Stimulated activated CD4-positive, alpha-beta T cell treated with anti-CD3 and anti-CD28 coated beads, Interleukin-1b, Interleukin-23, amount 100 ng/mL, for 4 hours (primary cell): ENCODE measurements at places on chromosomes 7 and 10.

- DNase-seq = peak; percentile 59
Observed at GRCh38 chr10:97037365-97038361, 148.1 kb downstream of the SLIT1 start.

GRCh38 chr7:127803626-127804025, 151.6 kb downstream of the SND1 start:
- no peak for DNase-seq

GRCh38 chr7:23350466-23350865, 51.3 kb downstream of the MALSU1 start:
- no peak for DNase-seq

- no peak for DNase-seq
Observed at GRCh38 chr7:80827239-80827633, 91.6 kb downstream of the SEMA3C start.

- no peak for DNase-seq
Observed at GRCh38 chr7:91055219-91055618, 209.0 kb upstream of the FZD1 start.

DNA sequence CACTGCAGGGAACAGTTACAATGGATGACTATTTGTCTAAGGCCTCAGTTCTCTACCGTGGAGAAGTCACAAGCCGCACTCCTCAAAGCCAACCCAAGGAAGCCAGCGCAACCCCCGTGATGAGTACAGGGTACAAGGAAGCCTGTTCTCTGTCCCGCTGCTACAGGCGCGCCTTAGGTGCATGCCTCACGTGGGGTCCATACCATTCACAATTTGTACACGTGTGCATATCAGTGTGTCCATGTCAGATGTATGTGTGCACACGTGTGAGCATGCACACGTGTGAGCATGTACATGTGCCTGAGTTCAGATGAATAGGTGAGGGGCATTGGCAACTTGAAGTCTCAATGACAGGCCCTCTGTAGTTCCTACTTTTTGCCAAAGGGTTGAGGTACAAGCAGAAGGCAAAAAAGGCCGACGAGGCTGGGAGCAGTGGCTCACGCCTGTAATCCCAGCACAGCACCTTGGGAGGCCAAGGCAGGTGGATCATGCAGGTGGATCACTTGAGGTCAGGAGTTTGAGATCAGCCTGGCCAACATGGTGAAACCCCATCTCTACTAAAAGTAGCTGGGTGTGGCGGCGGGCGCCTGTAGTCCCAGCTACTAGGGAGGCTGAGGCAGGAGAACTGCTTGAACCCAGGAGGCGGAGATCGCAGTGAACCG, 62.8 kb downstream of the CTBP2 start:
- DNase-seq = no peak

- no peak for DNase-seq
Observed at GRCh38 chr10:10598297-10598696, 419.4 kb upstream of the CELF2 start.

- no peak for DNase-seq
Observed at GRCh38 chr10:133139551-133140065, 20.4 kb upstream of the KNDC1 start.

GRCh38 chr10:23610626-23611307, 171.9 kb downstream of the OTUD1 start:
- no peak for DNase-seq

DNA sequence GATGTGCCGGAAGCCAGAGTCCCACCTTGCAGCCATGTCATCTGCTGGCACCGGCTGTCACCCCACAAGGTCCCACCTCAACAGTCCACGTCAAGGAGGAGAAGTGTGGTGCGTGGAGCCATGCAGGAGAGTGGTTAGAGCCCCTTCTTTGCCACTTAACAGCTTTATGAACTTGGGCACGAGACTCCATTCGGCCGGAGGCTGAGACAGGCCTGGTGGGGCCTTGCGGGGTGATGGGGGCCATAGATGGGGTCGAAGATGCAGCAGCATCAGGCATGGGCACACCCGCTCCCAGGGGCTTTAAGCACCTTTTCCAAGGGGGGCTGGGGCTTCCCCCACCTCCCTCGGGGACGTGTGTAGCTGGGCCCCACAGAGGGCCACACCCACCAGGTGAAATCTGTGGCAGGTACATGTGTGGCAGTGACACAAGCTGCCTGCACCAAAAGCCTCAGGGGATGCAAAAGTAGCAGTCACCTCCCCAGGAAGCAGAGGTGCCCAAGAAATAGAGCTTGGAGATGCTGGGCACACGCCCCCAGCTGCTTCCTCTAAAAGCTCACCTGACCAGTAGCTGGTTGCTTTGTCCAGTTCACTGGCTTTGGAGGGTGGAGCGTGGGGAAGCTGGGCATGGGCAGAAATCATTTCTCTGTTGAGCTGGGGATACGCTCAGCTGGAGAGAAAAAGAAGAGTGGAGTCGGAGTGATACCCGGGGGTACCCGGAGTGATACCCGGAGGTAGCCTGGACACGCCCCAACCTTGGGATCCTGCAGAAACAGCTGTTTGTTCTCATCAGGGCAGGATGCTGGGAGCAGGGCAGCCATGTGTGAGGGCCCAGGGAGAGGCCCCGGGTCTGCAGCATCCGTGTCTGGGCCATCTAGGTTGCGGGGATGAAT, 199.8 kb downstream of the EBF3 start:
- DNase-seq = no peak

DNA sequence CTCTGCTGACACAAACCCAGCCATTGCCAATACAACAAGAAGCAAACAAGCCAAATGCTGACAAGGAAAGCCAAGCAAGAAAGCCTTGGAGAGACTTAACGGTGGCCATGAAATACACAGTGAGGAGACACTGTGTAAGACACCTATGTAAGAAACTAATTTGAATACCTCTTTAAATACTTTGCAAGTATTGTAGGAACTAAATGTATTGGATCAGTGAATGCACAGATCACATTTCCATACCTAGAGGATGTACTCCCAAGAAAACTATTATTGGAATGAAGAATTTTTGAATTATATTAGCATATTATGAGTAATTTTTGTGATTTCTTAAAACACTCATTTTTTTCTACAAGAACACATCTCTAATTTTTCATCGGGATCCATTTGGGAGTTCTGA, 34.0 kb downstream of the ETV1 start:
- DNase-seq = no peak

DNA sequence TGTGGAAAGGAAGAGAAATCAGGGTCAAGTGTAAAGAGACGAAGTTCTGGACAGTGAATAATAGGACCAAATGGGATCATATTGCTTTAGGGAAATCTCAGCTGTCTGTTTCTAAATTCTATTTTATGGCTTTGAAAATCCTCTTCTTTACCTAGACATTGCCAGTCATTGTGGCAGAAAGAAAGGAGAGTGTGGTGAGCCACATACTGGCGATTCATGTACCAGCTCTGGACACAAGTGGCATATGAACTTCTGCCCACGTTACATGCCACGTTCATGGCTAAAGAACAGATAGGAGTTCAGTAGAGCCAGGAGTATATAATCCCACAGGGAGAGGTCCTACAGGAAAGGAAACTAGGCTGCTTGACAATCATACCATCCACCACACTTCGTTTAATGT, 28.0 kb downstream of the STARD3NL start:
- no peak for DNase-seq

- no peak for DNase-seq
Observed at GRCh38 chr10:119029613-119030420, at the start of gene NANOS1. TSS of gene NANOS1 (plus strand) at chr10:119029714. CDS start at chr10:119029802, 88 bp downstream.

DNA sequence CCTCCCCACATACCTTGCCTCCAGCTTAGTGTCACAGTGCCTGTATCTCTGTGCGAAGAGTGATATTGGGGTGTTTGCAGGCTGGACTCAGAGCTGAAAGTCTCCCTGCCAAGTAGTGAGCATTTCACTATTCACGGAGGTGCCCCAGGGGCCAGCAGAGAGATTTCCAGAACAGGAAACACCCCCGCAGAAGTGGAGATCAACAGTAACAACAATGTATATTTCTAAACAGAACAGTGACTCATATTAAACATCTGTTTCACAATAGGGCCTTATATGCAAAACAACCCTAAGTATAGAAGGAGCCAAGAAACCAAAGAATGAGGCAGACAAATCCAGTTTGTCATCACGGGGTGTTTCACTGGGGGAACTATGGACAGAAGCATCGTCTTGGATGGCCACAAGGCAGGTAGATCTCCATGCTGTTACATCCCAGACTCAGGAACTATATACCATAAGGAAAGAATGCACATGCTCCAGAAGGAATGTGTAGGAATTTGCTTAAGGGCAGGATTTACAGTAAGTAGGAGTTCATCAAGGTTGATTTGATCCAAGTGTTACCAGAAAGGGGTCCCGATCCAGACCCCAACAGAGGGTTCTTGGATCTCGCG, 29.3 kb upstream of the CCL24 start:
- DNase-seq = peak; percentile 22

DNA sequence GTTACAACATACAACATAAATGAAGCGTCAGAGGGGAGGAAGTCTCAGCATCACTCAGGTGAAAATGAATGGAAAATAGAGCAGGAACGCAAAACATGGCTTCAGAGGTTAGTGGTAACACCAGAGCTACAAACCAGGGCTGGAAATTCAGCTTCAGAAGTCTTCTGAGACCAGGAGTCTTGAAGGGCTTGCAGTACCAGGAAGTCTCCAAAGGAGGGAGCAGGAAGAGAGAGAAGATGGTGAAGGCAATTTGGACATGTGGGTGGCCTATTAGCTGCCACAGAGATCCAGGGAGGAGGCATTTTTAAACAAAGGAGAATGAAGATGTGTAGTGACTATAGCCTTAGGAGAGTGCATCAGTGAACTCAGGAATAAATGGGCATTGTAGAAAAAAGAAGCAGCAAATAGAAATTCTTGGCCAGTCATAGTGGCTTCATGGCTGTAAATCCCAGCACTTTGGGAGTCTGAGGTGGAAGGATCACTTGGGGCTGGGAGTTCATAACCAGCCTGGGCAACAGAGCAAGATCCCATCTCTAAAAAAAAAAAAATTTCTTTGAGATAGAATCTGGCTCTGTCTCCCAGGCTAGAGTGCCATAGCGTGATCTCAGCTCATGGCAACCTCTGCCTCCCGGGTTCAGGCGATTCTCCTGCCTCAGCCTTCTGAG, 9.3 kb upstream of the TET1 start:
- DNase-seq = no peak

DNA sequence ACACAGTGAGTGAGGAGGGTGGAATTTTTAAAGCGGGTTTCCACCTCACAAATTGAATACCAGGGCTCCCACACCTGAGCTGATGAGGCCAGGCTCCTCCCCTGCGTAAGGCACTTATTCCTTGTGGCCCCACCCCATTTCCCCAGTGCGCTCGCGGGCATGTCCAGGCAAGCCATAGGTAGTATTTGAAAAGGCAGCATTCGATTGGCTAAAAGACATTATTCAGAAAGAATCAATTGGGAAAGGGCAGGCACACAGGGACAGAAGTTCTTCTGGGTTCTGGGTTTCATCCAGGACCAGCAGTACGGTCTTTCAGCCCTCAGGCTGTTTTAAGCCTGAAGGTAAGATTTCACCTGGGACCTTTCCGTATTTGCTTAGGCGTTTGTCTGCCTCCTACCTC, 222.3 kb downstream of the BBS9 start:
- DNase-seq = no peak

GRCh38 chr10:104020020-104020419, 53.1 kb downstream of the SLK start:
- no peak for DNase-seq

GRCh38 chr10:72291019-72291532, 17.4 kb downstream of the DDIT4 start:
- DNase-seq = no peak

GRCh38 chr7:115965796-115966475, 64.6 kb downstream of the TFEC start:
- no peak for DNase-seq

DNA sequence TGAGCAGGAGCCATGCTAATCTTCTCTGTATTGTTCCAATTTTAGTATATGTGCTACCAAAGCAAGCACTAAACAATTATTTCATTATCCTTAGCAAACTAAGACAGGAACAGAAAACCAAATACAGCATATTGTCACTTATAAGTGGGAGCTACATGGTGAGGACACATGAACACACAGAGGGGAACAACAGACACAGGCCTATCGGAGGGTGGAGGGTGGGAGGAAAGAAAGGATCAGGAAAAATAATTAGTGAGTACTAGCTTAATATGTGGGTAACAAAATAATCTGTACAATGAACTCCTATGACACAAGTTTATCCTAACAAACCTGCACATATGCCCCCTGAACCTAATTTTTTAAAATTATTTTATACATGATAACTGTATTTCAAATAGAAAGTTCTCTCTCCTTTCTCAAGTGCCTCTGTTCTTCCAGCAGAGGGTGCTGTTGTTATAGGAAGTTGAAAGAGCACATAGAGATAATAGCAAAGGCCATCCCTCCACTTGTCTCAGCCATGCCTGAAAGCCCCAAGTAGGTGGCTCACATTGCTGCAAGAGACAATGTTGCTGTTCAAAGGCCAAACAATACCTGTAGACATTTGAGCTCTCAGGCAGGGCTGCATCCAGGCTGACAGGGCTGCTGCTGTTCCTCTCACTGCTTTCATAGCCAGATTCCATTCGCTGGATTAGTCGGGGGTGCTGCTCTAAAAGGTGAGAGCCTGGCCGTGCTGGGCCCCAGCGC, 33.4 kb upstream of the PPP3CB start:
- DNase-seq = peak; percentile 34

DNA sequence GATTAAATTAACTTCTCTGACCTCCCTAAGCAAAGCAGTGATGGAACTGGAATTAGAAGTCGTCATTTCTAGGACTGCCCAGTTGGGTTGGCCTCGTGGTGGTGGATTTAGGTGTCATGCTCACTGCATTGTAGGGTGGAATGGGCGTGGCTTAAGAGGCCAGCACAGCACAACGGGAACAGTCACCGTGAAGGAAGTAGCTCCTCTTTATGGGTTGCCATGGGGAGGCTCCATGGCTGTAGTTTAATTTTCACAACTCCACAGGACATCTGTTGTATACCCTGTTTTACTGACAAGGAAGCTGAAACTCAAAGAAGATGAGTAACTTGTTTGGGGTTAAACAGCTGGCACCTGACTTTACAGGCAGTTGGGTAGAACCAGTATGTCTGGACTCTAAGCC, 208.3 kb downstream of the CELF2 start:
- peak; percentile 29 for DNase-seq

DNA sequence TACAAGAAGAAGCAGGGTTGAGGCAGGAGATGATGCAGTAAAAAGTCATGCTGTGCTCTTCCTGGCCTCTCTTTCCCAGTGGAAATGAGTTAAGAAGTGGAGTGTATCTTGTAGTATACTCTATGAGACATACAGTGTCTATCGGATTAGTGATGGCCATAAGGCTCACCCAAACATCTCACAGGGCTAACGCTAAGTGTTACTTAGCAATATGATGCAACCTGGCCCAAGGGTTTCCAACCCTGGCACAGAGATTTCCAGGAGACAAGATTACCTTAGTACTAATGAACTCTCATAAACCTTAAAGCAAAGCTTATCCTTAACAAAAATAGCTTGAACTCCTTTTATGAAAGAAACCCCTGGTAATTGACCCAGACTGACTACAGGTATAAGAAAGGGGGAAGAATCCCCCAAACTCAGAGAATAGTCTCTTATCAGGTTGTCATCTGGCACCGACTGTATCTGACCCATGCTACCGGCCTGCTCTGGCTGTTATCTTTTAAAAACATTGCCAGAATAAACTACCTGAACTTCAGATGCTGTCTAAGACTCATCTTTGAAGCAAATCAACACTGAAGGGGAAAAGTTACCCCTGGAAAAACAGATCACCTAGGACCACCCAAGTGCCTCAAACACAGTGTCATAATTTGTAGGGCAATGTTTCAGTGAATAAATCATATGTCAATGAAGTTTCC, 1002.0 kb downstream of the REEP3 start:
- no peak for DNase-seq
